ENCODE measurements at places on chromosomes 13 and 19.
A peak's percentile ranks its signal among the peaks of the same experiment; 100 is the strongest.

DNA sequence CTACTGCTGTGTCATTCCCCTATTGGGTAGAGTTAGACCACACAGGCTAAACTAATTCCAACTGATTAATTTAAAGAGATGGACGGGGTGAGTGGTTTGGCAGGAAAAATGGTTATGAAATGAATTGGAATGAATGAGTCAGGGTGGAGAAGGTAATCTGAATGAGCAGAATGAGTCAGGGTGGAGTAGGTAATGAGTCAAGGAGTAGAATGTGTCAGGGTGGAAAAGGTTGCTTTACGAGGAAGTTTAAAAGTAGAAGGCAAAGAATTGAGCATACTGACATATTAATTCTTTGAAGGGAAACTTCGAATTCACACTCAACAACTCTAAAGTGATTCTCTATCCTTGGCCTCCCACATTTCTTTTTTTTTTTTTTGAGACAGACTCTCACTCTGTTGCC lies 12.7 kb upstream of the ZNF121 start:
- no peak for DNase-seq

- DNase-seq = no peak
Observed at GRCh38 chr19:31304831-31305312, 44.4 kb downstream of the TSHZ3 start.

DNA sequence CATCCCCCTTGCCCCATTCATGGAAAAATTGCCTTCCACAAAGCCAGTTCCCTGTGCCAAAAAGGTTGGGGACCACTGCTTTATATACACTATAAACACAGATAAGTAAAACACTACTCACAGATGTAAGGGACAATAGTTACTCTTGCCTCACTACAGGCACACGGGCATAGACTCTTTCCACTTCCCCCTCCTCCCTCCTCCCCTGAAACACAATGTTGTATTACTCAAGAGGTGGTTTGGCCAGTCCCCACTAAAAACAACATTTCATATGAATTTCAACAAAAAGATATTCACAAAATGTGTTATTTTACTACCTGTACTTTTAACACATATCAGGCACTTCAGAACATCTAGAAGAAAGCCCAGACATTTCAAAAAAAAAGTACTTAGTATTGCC lies 45.1 kb downstream of the EPSTI1 start:
- DNase-seq = no peak

GRCh38 chr13:42466123-42466522 lies 107.8 kb upstream of the TNFSF11 start:
- no peak for DNase-seq

- DNase-seq = peak; percentile 57
Observed at GRCh38 chr13:100954430-100955305, 280.1 kb upstream of the TMTC4 start.

DNA sequence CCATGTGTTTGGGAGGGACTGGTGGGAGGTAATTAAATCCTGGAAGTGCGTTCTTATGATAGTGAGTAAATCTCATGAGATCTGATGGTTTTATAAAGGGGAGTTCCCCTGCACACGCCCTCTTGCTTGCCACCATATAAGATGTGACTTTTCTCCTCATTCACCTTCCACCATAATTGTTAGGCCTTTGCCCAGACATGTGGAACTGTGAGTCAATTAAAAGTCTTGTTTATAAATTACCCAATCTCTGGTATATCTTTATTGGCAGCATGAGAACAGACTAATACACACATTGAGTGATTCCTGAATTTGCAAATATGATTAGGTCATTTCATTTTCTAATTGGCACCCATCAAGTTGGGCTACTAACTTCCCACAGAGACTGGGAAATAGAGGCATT lies 977.2 kb downstream of the SLITRK1 start:
- DNase-seq = no peak

- DNase-seq = no peak
Observed at GRCh38 chr19:14514215-14514863, 3.9 kb downstream of the DNAJB1 start.

- DNase-seq = no peak
Observed at GRCh38 chr13:33057019-33057780, 41.0 kb downstream of the KL start.

- peak; percentile 87 for DNase-seq
Observed at GRCh38 chr19:10502524-10503001, 593 bp downstream of the KEAP1 start.

GRCh38 chr13:100399455-100399854 lies 189.1 kb downstream of the GGACT start:
- no peak for DNase-seq

DNA sequence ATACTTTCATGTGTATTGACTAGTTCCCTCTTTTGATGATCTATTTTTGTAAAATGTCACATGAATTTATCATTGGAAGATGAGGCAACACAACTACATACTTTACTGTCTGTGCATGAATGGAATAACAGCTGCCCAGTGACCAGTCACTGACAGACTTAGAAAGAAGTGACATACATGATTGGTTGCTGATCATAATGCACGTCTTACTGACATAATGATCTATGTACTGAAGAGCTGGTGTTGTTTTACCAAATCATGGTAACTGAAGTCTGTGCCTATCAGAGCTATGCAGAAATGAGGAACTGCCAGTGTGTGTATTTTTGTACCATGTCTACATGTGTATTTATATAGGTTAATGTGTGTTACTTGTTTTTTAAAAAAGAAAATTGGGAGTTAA lies 26.5 kb downstream of the GPR18 start:
- no peak for DNase-seq
